ENCODE measurements at places on chromosomes 6 and 20.
A peak's percentile ranks its signal among the peaks of the same experiment; 100 is the strongest.

GRCh38 chr20:24207803-24208300, 219.3 kb upstream of the GGTLC1 start:
- DNase-seq: no peak

- no peak for DNase-seq
Observed at GRCh38 chr20:63321148-63321831, 28.3 kb downstream of the COL20A1 start.

DNA sequence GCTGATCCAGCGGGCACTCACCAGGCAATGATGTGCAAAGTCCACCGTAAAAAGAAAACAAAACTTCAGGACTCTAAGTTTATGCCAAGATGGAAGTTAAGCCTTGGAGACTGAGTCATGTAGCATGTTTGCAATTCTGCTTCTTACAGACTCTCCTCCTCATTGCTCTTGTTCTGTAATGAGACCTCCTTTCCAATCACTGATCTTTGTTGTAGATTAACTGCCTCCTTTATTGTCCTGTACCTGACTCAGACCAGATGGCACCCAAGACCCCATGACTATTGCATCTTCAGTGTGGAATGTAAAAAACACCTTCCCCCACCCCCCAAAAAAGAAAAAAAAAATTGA, 11.2 kb downstream of the NEU1 start:
- DNase-seq: no peak

DNA sequence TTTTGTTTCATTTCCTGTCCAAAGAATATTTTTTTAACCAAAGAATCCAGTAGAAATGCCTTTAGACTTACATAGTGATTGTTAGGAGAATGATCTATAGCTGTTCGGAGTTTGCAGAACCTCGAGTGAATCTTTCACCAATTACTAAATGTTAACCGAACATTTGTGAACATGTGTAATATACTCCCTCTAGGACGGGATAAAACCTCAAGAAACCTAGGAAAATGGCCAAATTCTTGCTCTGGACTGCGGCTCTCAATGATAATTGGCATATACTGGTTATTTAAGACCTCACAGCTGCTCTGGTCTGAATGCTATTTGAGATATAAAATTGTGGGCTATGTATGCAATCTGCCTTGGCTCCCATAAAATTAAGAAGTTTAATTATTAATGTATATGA, 137.1 kb downstream of the PACRG start:
- no peak for DNase-seq

DNA sequence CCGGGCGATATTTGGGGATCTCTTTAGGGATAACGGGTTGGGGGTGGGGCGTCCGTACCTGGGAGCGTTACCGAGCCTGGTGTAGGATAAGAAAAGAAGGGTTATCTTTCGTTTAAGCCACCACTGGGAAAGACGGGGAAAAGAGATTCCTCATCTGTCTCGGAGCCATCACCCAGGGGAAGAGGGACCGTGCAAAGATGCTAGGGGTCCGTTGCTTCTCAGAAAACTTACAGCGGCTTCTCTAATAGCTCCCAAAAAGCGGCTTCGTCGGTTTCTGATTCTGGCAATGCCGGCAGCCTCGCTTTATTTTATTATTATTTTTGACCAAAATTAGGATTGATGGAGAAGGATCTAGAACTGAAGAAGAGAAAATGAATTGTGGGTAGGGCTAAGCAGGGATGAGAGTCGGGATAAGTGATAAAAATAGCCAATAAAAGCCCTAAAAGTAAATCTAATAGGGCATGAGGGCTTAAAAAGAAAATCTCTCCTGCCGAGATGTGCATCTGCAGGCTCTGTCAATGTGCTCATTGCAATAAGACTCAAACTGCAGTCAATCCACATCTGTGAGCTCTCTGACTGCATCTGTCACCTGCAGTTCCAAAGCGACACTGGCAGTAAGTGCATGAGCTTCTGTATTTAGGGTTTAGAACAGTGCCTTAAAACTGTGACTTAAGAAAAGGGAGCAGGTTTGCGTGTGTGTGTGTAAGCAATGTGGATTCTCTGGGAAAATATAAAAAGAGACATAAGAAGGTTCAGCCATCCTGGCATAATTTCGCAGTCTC, 801 bp downstream of the TBPL1 start:
- no peak for DNase-seq

DNA sequence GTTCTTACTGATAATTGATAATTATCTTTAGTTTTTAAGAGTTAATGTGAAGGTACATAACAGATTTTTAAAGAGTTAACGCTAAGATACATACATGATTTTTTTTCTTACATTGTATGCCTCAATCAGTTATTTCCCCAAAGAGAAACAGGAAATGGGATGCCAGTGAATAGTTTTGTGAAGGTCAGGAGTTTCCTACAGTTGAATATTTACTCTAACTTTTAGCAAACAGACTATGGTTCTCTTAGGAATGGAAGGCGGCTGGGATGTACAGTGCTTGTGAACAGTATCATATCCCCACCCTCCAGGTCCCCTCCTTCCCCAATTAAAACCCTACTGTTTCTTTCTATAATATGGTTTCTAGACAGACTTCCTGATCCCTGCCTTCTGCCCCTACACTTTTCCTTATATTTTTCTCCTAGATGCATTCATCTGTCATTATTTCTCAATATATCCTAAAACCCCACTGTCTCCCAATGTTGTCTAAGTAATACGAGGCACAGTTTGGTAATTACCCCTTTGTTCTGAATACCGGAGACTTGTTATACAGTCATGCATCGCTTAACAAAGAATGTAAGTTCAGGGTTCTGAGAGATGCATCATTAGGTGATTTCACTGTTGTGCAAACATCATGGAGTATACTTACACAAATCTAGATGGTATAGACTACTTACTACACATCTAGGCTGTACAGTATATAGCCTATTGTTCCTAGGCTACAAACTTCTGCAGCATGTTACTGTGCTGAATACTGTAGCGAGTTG, 29.2 kb downstream of the SLC35A1 start:
- no peak for DNase-seq

GRCh38 chr6:170497841-170498301, 55.2 kb downstream of the PSMB1 start:
- DNase-seq: no peak

DNA sequence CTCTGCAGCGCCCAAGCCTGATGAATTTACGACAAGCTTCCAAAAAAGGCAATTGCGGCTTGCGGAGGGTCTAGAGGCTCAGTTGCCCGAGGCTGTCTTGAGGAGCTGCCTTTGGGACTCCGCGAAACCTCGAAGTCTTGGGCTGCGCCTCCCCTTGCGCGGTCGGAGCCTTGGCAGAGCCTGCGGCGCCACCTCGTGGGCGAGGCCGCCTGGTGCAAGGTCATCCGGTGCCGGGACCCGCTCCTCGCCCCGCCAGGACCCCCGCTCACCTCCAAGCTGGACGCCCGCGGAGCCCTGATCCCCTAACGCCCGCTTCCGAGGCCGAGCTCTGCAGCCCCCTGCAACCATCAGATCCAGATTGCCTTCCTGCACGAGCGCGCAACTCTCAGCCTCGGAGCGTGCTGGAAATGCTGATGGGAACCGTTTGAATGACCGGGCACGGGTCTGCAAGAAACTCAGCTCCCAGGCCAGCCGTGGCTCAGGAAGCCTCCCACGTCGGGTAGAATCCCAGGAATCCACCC, 14.9 kb upstream of the FAM210B start:
- DNase-seq: no peak

GRCh38 chr6:41970436-41970846, 28.8 kb upstream of the CCND3 start:
- no peak for DNase-seq

- no peak for DNase-seq
Observed at GRCh38 chr6:141134723-141135122, 998.0 kb upstream of the GJE1 start.

GRCh38 chr6:149033454-149033853, 284.1 kb upstream of the TAB2 start:
- no peak for DNase-seq

DNA sequence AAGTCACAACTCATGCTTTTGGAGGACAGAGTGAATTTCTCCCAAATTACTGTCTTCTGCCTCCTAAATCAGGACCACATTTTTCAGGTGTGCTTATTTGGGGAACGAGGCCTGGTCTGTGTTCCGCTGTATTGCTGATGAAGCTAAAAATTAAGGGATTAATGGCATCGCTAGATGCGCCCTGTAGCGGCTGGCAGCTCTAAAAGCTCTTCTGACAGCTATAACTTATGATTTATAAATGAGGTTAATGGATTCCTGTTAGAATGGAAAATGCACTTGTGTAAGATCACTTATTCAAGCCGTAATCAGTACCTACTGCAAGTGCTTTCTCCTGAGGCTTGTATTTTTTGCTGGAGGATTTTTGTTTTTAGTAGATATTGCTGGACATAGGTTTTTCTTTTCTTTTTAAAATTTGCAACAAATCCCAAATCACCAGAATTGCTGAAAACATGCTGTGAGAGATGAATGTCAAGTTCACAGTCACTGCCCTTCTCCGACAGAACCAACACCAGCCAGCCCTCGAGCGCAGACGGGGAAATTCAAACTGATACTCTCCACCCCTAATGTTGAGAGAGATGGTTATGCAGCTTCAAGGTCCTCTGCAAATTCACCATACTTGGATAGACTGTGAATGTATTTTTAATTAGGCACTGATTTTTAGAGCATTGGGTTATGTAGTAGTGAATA, 49.1 kb downstream of the AKAP12 start:
- no peak for DNase-seq

DNA sequence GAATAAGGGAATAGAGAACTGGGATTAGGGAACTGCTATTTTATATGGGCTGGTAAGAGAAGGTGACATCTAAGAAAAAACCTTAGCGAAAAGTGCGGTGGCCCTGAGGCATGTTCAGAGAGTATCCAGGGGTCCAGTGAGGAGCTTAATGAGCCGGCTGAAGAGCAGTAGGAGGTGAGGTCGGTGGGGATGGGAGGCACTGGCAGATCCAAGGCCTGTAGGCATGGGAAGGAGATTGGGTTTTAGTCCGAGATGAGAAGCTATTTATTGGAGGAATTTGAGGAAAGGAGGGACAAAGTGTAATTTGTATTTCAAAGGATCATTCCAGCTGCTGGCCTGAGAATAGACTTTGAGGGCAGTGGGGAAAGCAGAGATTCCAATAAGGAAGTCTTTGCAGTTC, 123.8 kb downstream of the QKI start:
- DNase-seq: no peak

DNA sequence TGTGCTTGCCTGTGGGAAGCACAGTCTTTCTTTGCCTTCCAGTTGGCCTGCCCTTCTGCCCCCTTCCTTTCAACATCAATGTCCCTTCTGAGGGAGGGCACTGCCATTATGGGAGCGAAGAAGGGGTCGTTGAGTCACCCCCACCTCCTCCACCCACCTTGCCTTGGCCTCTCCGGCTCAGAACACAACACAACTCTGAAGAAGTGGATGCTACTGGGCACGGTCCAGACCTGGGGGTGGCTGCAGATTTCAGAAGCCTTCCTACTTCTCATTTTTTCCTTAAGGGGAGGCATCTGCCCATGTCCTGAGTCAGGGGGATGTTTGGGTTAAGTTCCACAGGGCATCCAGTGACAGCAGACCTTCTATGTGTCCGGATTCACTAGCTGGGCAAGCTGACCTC, 72.1 kb downstream of the GFOD1 start:
- DNase-seq: no peak

DNA sequence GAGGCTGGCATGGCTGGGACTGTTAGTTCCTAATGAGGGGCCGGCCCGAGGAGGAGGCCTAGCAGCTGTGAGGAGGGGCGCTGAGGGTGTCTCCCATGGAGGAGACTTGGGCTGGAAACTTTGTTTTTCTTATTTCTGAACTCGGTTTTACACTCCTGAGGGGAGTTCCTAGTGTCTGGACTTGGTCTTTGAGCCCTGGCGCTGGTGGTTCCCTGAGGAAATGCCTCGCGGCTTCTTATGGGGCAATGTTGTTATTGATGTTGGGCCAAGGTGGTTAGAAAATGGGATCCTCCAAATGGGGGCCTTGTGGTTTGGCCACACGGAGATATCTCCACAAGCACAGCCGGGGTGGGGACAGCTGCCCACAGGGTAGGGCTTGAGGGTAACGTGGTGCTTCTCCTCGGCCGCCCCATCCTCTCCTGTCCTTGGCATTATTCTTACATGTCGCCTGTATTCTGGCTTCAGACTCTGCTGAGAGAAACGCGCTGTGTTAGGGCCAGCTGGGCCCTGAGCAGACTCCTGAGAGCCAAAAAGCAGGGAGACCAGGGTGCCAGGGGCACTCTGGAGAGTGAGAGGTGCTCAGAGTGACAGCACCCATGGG, 136.9 kb downstream of the FOXO3 start:
- DNase-seq: no peak

GRCh38 chr20:37853823-37854375, 49.0 kb upstream of the VSTM2L start:
- no peak for DNase-seq

DNA sequence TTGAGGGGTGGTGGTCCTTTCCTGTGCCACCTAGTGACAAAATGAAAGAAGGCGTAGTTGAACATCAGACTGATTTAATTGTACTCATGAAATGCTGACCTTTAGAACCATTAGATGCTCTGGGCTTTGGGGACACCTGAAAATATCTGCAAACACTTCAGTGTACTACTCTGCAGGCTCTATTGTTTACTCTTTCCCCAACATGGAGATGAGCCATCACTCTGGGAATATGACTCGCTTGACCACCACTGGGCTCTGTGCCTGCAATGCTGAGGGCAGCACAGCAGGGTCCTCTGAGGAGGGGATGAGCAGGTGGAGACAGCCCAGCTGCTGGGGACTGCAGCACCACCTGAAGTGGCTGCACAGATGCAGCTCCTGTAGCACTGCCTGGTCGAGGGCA, 74.8 kb upstream of the SLC24A3 start:
- no peak for DNase-seq

GRCh38 chr20:309841-310644, 12.7 kb downstream of the ZCCHC3 start:
- DNase-seq: peak; percentile 82

- peak; percentile 47 for DNase-seq
Observed at GRCh38 chr6:43668151-43669028, 19.2 kb downstream of the MRPS18A start.

DNA sequence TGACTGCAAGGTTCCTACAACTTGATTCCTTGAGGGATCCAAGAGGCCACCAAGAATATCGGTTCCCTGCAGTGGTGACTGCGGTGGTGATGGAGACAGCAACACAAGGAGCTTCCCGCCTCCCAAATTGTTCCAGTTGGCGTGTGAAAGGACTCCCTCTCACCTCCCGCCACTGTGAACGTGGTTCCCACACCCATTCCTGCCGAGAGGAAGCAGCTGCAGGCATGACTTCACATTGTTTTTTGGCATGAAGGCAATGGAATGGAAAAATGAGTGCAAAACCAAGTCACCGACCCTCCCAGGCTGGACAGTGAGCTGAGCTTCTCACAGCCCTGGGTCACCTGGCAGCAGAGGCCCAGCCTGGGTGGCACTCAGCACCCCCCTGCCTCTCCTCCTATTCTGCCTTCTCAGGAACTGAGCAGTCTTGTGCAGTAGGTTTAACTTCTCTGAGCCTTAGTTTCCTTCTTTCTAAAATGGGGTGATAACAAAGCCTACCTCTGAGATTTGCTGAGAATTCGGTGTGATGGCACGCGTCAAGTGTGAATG, 75.0 kb downstream of the CNKSR3 start:
- DNase-seq: no peak

DNA sequence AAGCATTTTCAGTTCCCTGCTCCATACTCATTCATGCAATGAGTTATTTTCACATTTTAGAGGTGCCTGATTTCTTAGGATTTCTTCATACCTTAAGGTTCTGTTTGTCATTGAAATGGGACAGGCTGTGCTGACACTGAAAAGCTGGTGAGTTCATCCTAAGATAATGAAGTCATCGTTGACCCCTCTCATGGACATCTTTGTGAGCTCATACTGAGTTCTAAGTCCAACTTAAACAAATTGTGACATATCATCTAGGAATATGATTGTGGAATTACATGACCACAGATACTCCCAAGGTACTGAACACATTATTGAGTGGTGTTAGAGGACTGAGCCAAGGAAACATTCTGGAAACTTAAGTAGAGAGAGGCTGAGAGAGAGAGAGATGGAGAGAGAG, 224.8 kb upstream of the JAG1 start:
- no peak for DNase-seq

Measured in foreskin keratinocyte (primary cell).